SW 1271 (cell line): ENCODE measurements at places on chromosomes 5 and 9.

GRCh38 chr5:107673039-107673367 is 2.3 kb upstream of the EFNA5 start:
- DNase-seq, result no peak

GRCh38 chr9:111158999-111159398 is 120.7 kb upstream of the LPAR1 start:
- DNase-seq, result no peak

DNA sequence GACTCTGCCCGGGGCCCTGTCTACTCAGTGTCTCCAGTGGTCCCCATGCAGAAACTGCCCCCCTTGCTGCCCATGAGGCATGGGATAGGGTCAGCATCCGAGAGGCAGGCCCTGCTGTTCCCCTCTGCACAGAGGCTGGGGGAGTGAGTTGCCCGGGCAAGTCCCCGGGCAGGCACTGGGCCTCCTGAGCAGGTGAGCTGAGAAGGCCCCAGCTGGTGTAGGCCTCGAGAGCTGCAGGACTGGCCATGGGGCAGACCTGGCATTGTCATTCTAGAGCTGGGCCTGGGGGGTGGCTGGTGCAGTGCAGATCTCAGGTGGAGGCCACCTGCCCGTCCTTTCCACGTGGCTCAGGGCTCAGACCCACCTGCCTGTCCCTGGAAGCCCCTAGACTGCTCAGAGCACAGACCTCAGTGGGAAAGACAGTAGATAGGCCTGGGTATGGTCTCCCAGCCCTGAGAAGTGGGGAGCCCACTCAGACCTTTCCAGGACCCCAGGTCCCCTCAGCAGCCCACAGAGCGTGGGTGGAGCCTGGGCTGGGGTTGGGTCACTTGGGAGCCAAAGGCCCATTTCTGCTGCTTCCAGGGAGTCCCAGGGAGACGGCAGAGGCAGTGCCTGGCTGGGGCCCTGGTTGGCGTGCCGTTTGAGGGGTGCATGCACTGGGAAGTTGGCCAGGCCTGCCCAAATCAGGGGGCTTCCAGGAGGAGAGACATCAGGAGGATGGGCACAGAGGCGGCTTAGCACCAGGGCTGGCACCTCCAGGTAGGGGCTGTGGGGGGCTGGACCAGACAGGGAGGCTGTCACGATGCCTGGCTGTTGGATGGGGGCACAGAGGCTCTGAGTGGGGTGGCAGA is 4.8 kb upstream of the NOTCH1 start:
- DNase-seq, result no peak

GRCh38 chr5:40791715-40792139 is 6.4 kb downstream of the PRKAA1 start:
- DNase-seq, result no peak
